ENCODE measurements at places on chromosomes 2 and 18. TPM values are rescaled to one million over a fixed set of nuclear protein-coding genes. Genes with fewer than 3 reads are reported as not detected.

The CYP1B1 gene
- total RNA-seq, result 29.9 TPM

The MAPK4 gene
- not detected for total RNA-seq

The B3GNT7 gene
- not detected for total RNA-seq

The CCDC121 gene
- total RNA-seq, result 1.5 TPM

The CFAP210 gene
- not detected for total RNA-seq

The CYB5A gene
- 10.6 TPM for total RNA-seq

The TRIM54 gene
- total RNA-seq, result not detected

The HOXD13 gene
- 3.1 TPM for total RNA-seq

The TMEM198 gene
- 1.9 TPM for total RNA-seq

Measured in H4 (cell line).